NB4 (cell line): ENCODE measurements at places on chromosomes 16 and 17.

- no peak for DNase-seq
These were observed 22.4 kb downstream of the SOCS3 start for GRCh38 chr17:78337244-78338109.

DNA sequence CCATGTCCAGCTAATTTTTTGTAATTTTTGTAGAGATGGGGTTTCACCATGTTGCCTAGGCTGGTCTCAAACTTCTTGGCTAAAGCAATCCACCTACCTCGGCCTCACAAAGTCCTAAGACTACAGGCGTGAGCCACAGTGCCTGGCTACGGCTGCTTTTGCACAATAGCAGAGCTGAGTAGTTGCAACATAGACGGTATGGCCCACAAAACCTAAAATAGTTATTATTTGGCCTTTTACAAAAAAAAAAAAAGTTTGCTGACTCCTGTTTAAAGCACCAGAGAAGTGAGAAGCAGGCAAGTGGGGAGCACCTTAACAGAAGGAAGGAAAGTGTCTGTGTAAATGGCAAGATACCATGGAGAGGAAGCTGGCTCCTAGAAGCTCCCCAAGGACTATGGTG lies 5.3 kb upstream of the HSF5 start:
- peak; percentile 59 for DNase-seq

GRCh38 chr16:52252680-52253079 lies 294.3 kb downstream of the TOX3 start:
- no peak for DNase-seq

GRCh38 chr16:66970775-66971720 lies 10.0 kb downstream of the CES3 start:
- no peak for DNase-seq

DNA sequence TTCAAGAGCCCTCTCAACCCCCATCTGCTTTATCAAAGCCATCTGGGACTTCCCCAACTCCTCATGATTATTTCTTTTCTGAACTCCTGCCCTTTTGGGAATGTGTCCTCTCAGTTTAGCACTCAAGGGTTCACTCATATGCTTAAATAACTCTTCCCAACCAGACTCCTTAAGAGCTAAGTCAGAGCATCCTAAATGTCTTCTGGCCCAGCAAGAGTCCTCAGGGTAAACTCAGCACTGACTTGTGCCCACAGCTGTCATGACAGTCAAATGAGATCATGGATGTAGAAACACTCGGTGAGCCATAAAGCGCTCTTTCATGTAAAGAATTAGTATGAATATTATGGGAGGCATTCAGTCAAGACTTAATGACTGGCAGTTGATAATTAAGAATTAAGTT lies 85.9 kb downstream of the TEX14 start:
- no peak for DNase-seq

GRCh38 chr16:11955713-11956123 lies 9.3 kb upstream of the TNFRSF17 start:
- no peak for DNase-seq

GRCh38 chr17:78986649-78987328 lies 7.1 kb upstream of the LGALS3BP start:
- peak; percentile 63 for DNase-seq

DNA sequence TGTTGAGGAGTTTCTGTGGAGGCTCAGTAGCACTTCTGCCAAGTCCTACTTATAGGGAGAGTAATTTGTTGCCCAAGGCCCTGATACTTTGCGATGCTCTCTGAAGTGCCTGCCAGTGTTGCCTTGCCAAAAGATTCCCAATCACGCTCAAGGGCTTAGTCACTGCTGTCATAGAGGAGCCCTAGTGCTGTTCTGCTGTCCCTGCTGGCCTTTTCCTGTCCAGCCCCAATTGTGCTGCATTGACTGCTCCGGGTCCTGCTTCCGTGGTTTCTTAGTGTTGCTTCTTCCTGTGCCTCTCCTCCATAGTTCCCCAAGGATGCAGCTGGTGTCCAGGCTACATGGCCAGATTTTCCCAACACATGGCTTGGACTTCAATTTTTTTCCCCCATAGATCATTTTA lies 13.9 kb downstream of the NUP93 start:
- DNase-seq: no peak

GRCh38 chr16:54026456-54026855 lies 260.1 kb downstream of the IRX3 start:
- no peak for DNase-seq

DNA sequence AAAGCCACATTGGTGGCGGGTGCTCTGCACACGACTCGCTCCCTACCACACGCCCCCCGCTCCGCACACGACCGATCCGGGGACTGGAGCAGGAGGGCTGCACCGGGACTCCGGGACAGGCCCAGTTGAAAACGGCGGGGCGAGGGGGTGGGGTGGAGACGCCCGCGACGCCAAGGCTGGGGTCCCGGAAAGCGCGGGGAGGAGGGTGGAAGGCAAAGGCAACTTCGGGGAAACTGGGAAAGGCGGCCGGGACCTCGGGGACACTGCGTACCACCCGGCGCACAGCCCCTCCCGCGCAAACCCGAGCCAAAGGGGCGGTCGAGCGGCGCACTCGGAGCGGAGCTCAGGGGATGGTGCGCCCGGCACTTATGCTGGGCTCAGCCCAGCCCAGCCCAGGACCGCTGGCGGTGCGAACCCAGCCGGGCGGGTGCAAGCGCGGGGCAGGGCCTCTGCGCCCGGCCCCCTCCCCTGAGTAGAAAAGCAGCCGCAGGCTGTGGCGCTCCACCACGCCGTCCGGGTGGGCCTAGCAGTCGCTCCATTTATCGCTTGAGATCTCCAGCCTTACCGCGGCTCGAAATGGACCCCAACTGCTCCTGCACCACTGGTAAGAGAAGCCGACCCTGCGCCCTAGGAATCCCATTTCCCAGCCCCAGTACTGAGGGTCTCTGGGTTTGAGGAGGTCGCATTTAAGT lies at the start of gene MT1M:
Gene MT1M, plus strand, starts transcription at position 504 of the 692 bp plus-strand sequence. Its CDS starts 73 bp downstream, at position 577.
- DNase-seq: no peak

- no peak for DNase-seq
These were observed 156.5 kb downstream of the SLC39A11 start for GRCh38 chr17:72935984-72936383.

DNA sequence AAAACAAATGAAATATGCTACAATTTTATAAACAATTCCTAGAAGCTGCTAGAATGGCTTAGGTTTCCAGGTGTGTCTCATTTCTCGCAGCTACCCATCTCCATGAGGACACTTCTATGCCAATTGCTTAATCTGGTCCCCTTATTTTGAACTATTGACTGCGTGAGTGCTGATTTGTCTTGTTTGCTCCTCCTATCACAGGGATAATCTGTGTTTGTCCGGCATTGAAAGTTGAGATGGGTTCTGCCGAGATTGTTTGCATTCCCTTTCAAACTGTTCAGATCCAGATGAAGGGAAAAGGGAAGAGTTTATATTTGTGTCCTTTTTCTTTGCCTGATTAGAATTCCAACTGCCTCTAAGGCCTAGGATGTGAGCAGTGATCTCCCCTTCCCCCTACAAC lies 21.7 kb upstream of the COX10 start:
- DNase-seq: no peak

- DNase-seq: no peak
These were observed 49.3 kb downstream of the SCNN1B start for GRCh38 chr16:23351360-23351759.

DNA sequence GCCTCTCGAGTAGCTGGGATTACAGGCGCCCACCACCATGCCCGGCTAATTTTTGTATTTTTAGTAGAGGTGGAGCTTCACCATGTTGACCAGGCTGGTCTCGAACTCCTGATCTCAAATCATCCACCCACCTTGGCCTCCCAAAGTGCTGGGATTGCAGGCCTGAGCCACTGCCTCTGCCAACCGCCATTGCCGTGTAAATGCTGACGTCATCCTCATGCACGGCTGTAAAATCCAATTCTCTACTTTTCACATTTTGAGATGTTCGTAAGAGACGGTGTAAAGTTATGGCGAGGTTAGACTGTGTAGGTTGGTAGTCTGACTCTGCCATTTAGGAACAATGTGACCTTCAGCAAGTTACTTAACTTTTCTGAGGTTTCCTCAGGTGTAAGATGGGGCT lies 1.7 kb upstream of the DNAJA2 start:
- DNase-seq: no peak

DNA sequence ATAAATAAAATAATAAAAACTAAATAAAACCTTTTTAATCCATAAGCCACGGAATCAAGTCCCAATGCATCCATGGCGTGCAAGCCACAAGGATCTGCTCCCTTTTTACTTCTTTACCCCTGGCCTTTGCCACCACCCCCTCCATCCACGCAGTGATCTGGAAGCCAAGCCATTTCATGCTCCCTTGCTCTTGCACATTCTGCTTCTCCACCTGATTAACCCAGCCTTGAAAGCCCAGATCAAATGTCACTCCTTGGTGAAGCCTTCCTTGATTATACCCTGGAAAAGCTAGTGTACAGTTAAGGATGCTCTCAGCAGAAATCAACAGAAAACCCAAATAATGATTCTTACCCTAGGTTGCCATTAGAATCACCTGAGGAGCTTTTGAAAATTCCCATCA lies 9.9 kb downstream of the LRRC3C start:
- DNase-seq: no peak

GRCh38 chr16:24499193-24499814 lies 40.1 kb upstream of the RBBP6 start:
- DNase-seq: peak; percentile 62
